WERI-Rb-1 (cell line): ENCODE measurements at places on chromosomes 3 and 15.

GRCh38 chr3:66138336-66139313 is 82.2 kb upstream of the SLC25A26 start:
- peak; percentile 73 for DNase-seq

GRCh38 chr3:60268123-60268522 is 983.1 kb downstream of the FHIT start:
- DNase-seq, result no peak

DNA sequence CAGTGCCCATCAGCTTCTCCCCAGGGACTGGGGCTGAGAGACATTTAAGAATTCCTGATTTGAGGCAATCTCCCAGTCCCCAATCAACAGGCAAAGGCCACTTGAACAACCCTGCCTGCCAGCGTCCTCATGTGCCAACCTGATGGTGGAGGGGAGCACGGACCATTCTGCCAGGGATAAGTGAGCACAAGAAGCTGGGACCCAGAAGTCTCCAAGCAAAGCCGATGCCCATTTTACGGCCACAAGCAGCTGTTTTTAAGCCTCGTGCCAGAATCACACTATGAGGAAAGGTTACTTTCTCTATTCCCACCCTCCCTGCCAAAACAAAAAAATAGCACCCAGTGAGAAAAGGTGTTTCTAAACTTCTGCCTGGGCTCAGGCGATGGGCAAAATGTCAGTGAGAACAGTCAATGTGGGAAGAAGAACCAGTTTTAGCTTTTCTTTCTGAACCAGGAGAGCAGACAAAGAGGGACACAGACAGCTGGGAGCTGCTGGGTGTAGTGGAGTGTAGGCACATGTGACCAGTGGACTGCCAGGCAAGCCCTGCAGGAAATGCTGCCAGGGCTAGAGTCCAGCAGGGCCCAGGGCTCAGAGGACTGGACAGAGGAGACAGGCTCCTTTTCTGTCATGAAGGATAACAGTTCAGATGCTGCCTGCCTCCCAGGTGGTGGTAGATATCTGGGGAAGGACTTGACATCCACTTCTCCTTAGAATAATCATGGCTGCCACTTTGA is 57.7 kb downstream of the ATP2B2 start:
- DNase-seq, result no peak

DNA sequence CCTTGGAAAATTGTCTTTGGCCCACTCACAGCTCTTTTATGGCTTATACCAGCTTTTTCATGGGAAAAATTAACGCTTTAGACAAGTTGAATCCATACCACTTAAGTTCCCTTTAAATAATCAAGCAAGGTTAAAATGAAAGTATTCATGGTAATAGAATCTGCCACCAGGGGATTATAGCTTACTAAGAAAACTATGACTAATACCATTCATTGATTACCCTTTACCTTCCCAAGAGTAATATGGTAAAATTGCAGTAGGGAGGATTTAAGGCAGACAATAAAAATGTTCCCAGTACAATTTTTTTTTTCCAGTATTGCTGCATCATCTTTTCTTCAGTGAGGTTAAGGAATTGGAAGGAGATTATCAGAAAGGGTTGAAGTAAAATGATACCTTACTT is 641.1 kb upstream of the NAALADL2 start:
- DNase-seq, result no peak

DNA sequence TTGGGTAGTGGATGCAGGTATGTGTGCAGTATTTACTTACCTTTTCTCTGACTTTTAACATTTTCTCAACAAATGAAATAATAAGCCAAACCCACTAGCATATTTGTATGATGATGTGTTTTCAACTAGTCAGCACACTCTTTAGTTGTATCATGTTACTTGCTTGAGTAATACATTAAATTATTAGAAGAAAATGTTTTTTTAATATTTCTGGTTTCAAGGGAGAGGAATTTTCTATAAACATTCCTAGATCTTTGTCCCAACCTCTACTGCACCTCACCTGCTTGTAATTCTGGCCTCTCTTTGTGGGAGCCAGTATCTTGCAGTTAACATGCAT is 161.8 kb upstream of the CBLB start:
- no peak for DNase-seq

- no peak for DNase-seq
These were observed 101.6 kb downstream of the RPL22L1 start for GRCh38 chr3:170768334-170768801.

DNA sequence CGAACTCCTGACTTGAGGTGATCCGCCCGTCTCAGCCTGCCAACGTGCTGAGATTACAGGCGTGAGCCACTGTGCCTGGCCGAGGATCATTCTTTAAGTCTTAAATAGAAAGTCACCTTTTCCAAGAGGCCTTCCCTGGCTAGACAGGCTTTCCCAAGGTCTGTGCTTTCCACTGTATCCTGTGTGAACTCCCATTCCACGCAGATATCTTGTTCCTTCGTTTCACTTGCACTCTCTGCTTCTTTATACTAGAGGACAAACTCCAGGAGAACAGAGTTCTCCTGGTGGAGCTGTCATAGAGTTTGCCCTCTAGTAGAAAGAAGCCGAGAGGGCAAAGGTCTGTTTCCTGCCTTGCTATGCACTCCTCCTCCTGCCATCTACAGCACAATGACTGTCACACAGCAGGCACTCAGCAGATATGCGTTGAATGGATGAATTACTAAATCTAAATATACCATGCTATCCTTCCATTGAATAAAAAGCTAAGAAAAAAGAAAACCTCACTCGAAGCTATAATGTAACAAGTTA is 211.2 kb downstream of the FOXP1 start:
- DNase-seq, result no peak

DNA sequence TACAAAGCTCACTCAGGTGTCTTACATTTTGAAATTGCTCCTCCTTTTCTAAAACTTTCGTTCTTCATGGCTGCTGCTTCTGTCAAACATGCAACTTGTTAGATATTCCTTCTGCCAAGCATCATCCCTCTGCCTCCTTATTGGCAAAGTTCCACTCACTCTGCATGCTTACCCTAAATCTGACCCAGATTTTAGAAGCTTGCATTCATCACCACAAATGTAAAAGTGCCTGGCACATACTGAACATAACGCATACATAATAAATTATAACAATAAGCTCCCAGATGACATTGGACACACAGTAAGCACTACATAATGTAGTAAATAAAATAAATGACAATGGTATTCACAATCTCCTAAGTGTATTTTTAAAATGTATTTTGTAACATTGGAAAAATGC is 107.4 kb downstream of the LMLN start:
- no peak for DNase-seq

DNA sequence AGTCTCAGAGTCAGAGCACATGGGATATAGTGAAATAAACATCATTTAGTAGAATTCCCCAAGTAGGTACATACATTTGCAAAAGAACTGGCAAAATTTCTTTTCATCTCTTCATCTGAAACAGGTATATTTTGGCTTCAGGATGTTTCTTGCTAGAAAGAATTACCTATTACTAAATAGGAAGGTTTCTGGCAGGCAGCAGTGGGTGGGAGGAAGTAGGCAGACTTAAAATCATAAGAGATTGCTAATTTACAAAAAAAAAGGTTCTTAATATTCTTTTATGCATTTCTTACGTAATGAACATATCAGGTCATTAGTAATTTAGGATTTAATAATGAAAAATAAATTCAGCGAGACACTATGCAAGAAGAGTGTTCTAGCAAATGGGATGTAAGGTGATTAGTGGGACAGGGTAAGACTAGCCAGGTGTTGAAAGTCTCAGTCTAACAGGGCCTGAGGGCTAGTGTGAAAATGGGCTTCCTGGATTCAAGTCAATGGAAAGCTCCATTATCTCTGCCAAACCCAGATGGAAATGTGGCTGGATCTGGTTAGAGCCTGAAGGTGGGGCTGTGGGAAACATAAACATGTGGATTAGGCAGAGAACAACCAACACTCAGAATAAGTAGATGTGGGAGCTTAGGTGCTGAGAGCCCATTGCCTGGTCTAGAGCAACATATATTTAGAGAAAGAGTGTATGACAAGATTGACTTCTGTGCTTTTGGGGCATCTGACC is 127.4 kb upstream of the FEZF2 start:
- DNase-seq, result peak; percentile 11

- no peak for DNase-seq
These were observed 26.3 kb upstream of the THRB start for GRCh38 chr3:24520976-24521419.
